ENCODE measurements at places on chromosomes 2 and 18.

DNA sequence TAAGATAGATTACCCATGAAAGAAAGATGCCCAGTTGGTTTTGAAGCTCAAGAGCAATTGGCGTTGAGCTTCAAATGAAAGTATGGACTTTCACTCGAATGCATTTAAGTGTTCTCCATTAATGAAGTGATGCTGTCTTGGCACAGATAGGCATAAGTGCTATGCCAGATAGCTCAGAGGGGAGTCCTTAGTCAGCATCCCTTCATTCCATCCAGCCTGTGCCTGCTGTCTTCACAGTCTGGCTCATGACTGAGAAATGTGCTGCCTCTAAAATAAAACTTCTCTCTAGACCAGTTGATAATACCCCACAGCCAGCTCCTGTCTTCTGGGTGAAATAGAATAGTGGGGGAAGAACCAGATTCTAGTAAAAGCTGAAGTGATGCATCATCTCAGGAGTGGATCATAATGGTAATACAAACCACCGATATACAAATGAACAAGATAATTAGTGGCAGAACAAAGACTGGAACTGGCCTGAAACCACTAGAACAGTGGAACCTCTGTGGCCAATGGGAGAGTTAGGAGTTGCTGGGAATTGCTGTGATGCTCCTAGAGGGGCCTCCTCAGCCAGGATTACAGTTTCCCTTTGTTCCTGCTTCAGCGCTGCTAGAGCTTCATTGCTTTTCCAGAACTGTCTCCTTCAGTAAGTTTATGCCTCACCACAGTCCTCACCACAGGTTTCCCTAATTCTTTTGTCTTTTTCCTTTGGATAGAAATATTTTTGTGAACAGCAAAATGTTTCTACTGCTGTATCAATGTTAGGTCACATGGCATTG is 359.3 kb downstream of the KIAA1328 start:
- DNase-seq: no peak

DNA sequence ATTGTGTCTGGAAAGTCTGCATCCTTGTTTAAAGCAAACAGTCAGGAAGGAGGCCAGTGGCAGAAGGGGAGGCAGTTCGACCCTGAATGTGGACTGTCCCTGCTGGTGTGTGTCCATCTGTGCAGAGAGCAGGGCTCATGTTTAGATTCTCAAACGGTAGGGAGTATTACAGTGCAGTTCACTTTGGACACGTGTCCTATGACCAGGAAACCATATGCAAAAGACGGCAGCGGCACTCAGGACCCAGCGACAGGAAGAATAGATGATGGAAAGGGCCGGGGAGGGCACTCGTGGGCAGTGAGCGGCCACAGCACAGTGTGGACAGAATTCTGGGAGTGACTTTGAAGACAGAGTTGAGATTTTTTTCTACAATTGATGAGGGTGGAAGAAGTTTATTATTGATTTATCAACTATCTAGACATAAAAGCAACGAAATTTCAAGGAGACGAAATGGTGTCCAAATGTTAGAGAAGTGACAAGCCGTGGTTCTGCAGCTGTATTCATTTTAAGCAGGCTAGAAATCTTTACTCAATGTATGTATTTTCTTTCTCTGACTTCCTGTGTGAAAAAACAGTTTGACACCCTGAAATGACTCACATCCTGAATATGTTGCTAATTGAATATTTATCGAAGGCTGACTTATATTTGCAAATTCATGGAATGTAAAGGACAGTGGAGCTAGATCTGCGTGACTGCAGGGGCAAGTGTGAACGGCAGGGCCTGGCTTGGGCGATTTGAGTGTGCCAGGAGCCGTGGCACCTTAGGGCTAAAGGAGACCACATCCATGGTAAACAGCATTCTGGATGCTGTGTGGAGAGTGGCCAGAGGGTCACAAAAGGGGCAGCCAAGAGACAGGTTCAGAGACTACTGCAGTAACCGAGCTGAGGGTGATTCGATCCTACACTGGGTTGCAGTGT is 214.2 kb downstream of the PTGR3 start:
- no peak for DNase-seq

- DNase-seq: no peak
These were observed 86.5 kb upstream of the SLC14A2 start for GRCh38 chr18:45528712-45529336.

GRCh38 chr2:200528228-200528627 is 2.2 kb downstream of the SGO2 start:
- no peak for DNase-seq

DNA sequence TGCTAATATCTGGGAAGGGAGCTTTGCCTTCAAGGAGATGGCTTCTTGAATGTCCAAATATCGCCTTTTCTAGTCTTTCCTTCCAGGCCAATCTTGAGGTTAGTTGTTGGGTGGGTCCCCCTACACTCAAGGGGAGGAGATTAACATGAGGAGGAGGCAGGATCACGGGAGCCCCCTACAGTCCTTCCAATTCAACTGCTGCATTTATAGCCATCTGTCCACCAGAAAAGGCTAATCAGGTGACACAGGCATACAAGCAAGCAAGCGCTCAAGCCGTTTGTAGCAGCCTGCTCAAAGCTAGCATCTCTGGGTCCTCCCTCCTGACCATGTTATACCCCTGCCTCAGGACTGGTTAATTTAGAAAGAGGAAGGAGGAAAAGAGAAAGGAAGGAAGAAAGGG is 87.6 kb downstream of the MRPS9 start:
- no peak for DNase-seq

Data from colonic mucosa (tissue), 4 donors.